ENCODE measurements at places on chromosomes 2 and 18. TPM values are rescaled to one million over a fixed set of nuclear protein-coding genes. Genes with fewer than 3 reads are reported as not detected.

DNA sequence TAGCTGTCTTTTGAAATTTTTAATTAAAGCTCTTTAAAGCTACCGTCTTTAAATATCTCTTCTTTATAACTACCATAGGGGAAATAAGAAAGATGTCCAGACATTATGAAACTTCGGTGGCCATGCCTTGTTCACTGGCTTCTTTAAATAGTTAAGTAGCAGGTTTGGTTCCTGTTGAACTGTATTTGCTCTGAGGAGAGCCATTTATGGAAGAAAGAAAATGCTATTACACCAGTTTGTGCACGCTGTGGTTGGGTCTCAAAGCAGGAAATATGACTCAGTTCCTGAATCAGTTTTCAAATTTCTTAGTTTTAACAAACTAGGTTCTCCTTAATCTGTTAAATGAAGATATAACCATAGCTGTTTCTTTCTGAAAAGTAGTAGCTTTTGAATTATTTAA, 12.2 kb downstream of the ARPC2 start:
- H3K4me1 ChIP-seq, result peaks cover 47% of the 10 kb centered on the region
- no peak overlapping the region for H3K4me3 ChIP-seq
- peaks cover 78% of the 10 kb centered on the region for H3K36me3 ChIP-seq
- DNase-seq, result peak; percentile 20
- no peaks in the 10 kb centered on the region for H3K27me3 ChIP-seq

NPPC gene
- 1.1 TPM for total RNA-seq

MC5R gene
- not detected for total RNA-seq

CELF4 gene
- total RNA-seq, result not detected

MEP1B gene
- total RNA-seq, result 0.18 TPM

LRRTM4 gene
- total RNA-seq, result not detected
